ENCODE measurements at places on chromosomes 2 and 18.

DNA sequence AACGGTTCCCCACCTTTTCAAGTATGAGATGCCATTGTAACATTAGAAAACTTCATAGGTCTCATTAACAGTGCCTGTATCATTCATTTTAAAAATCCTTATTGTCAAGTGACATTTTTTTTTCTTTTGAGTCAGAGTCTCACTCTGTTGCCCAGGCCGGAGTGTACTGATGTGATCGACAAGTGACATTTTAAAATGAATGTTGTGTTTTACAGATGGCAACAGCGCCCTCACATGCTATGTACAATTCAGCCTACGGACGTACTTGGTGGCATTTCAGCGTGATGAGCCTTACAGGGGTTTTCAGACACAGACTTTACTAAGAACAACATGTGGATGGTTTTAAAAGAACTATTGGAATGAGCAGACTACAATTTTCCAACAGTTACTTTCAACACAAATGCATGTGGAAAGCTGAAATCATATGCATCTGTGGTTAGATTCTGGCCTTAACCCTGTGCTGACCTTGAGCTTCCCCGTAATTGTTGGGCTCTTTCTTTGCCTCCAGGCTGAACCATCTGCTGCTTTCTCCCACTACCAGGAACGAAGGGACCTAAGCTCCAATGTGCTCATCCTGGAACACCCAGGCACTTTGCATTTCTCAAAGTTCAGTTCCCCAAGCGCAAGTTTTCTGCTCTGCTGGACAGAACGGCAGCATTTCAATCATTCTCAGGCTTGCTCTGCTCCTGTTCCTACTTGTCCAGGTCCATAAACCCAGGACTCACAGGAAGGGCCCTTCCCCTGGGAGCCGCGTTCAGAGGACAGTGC, 119.9 kb upstream of the NDUFV2 start:
- no peak for DNase-seq
- H3K27me3 ChIP-seq, result no peaks in the 10 kb centered on the region
- H3K36me3 ChIP-seq, result no peaks in the 10 kb centered on the region
- no peak overlapping the region for H3K27ac ChIP-seq
- H3K4me1 ChIP-seq, result no peaks in the 10 kb centered on the region

DNA sequence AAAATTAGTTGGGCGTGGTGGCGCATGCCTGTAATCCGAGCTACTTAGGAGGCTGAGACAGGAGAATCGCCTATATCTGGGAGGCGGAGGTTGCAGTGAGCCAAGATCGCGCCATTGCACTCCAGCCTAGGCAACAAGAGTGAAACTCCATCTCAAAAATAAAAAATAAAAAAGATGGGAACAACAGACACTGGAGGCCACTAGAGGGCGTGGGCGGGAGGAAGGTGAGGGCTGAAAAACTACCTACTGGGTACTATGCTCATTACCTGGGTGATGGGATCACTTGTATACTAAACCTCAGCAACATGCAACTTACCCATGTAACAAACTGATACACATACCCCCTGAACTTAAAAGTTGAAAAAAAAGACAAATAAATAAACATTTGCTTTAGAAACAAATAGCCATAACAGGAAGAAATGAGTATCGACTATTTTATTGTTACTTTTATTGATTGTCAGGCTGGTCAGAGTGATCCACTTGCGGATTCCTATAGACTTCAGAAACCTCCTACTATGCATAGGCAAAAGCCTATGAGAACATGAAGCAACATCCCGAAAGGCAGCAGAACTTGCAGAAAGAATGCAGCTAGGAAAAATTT, 61.0 kb downstream of the TMEM163 start:
- DNase-seq, result no peak
- no peaks in the 10 kb centered on the region for H3K4me1 ChIP-seq
- H3K27ac ChIP-seq, result no peak overlapping the region
- H3K4me3 ChIP-seq, result no peak overlapping the region
- H3K36me3 ChIP-seq, result no peaks in the 10 kb centered on the region

GRCh38 chr2:16767789-16768476, 102.3 kb upstream of the CYRIA start:
- H3K4me3 ChIP-seq, result no peak overlapping the region
- no peak for DNase-seq
- H3K4me1 ChIP-seq, result peaks cover 12% of the 10 kb centered on the region
- H3K36me3 ChIP-seq, result no peaks in the 10 kb centered on the region
- H3K27ac ChIP-seq, result no peak overlapping the region
- H3K27me3 ChIP-seq, result no peaks in the 10 kb centered on the region

GRCh38 chr2:66433945-66434678, 813 bp upstream of the MEIS1 start:
- H3K27me3 ChIP-seq, result no peaks in the 10 kb centered on the region
- no peak for DNase-seq
- H3K4me3 ChIP-seq, result peak overlapping the region; percentile 82
- peak overlapping the region; percentile 64 for H3K27ac ChIP-seq
- H3K36me3 ChIP-seq, result no peaks in the 10 kb centered on the region
- H3K4me1 ChIP-seq, result peaks cover 27% of the 10 kb centered on the region

GRCh38 chr2:16777123-16777870, 111.7 kb upstream of the CYRIA start:
- H3K27ac ChIP-seq, result no peak overlapping the region
- no peaks in the 10 kb centered on the region for H3K27me3 ChIP-seq
- no peak overlapping the region for H3K4me3 ChIP-seq
- no peaks in the 10 kb centered on the region for H3K36me3 ChIP-seq
- DNase-seq, result no peak

- H3K27ac ChIP-seq, result no peak overlapping the region
- peaks cover 1% of the 10 kb centered on the region for H3K4me1 ChIP-seq
- no peak for DNase-seq
- H3K36me3 ChIP-seq, result no peaks in the 10 kb centered on the region
- no peaks in the 10 kb centered on the region for H3K27me3 ChIP-seq
Observed at GRCh38 chr2:109028738-109029489, 39.9 kb upstream of the EDAR start.

- H3K27ac ChIP-seq, result peak overlapping the region; percentile 93
- no peaks in the 10 kb centered on the region for H3K36me3 ChIP-seq
- DNase-seq, result no peak
- no peaks in the 10 kb centered on the region for H3K27me3 ChIP-seq
Observed at GRCh38 chr18:21599585-21600525, 649 bp downstream of the ESCO1 start.

All from liver (tissue), 10 donors.